ENCODE measurements at places on chromosomes 1 and 21. TPM values are rescaled to one million over a fixed set of nuclear protein-coding genes. Genes with fewer than 3 reads are reported as not detected.
A peak's percentile ranks its signal among the peaks of the same experiment; 100 is the strongest.

DNA sequence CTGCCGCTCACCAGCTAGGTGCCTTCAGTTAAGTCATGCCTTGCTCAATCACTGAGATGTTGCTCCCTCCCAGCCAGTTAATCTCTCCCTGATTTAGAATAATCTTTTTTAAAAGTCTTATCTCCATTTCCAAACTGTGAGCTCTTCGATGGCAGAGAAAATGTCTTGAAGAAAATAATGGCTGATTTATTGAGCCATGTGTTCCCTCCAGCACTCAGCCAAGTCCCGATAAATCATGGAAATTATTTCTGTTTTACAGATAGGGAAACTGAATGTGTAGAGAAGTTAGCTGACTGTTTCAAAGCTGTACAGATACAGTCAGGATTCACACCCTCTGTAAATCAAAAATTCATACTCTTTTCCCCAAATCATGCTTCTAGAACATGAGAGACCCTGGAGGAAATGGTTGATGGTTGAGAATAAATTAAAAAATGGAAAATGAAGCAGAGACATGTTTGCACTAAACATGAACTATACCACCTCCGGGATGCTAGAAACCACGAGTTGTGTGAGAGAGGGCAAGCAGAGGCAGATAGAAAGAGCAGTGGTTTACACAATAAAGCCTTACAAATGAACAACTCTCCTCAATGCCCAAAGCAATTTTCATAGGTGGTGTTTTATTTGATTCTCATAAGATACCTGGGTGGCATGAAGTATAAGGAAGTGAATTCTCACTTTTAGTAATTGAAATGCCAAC, 376.4 kb downstream of the PLPP3 start:
- no peaks in the 10 kb centered on the region for H3K27me3 ChIP-seq
- no peak overlapping the region for H3K27ac ChIP-seq
- no peak for DNase-seq
- no peaks in the 10 kb centered on the region for H3K4me1 ChIP-seq
- H3K36me3 ChIP-seq: peaks cover 1% of the 10 kb centered on the region

DNA sequence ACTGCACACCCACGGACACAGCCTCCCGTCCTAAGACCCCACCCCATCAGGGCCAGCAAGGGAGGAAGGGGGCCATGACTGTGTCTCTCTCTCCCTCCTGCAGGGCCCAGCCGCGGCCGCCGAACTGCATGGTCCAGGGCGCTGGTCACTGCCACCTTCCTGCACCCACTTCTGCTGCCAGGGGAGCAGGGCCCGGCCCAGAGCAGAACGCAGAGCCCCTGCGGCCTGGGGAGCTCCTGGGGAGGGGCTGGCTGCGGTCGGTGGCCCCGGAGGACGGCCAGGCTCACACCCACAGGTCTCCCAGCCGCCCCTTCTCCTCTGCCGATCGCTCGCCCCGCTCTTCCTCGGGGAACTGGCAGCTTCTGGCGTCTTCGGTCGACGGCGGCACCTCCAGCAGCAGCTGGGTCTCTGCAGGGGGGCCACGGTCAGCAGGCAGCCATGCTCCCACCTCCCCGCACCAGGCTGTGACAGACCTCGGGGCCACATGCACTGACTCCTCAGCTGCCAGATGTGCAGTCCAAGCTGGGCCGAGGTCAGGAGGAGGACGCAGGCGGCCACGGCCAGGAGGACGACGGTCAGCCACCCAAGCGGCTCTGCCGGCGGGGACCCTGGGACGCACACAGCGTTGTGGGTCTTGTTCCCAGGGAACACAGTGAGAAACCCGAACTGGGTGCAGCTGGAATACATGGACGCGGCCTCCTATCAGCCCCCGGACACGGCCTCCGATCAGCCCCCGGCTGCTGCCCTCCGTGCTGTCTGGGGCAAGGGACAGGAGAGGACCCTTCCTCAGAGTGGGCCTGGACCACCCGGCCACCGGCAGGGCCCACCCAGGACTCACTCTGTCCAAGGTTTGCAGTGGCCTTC, 2.6 kb downstream of the TNFRSF18 start:
- no peaks in the 10 kb centered on the region for H3K36me3 ChIP-seq
- H3K4me3 ChIP-seq: no peak overlapping the region
- H3K27me3 ChIP-seq: peaks cover 9% of the 10 kb centered on the region
- no peak overlapping the region for H3K27ac ChIP-seq
- H3K4me1 ChIP-seq: peaks cover 2% of the 10 kb centered on the region
- DNase-seq: no peak

GRCh38 chr21:41692185-41692565, 74.7 kb downstream of the RIPK4 start:
- no peak for DNase-seq

Gene OPTC
- not detected for total RNA-seq

Gene KLHDC7A
- 1.6 TPM for total RNA-seq

Gene AMPD1
- not detected for total RNA-seq

DNA sequence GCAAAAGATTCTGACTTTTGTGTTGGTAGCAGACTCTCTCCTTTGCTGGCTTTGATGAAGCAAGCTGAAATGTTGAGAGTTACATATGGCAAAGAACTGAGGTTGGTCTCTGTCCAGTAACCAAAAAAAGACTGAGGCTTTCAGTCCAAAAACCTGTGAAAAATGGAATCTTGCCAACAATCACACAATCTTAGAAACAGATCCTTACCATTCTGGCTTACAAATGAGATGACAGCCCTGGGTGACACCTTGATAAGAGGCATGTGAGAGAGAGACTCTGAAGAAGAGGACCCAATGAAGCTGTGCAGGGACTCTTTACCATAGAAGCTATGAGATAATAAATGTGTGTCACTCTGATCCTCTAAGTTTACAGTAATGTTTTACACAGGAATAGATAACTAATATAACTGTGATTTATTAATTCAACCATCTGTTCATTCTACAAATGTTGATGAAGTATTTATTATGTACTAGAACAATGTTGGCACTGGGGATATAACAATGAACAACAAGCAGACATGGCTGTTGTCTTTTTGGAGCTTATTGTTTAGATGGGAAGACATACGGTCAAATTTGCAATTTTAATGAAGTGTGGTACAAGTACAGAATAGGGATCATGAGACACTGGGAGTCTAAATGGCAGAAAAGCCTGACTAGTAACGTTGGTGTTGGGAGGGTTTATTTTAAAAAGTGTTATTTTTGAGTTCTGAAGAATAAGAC, 251.0 kb downstream of the OLFM3 start:
- H3K4me3 ChIP-seq: no peak overlapping the region
- no peak overlapping the region for H3K27ac ChIP-seq
- no peak for DNase-seq

DNA sequence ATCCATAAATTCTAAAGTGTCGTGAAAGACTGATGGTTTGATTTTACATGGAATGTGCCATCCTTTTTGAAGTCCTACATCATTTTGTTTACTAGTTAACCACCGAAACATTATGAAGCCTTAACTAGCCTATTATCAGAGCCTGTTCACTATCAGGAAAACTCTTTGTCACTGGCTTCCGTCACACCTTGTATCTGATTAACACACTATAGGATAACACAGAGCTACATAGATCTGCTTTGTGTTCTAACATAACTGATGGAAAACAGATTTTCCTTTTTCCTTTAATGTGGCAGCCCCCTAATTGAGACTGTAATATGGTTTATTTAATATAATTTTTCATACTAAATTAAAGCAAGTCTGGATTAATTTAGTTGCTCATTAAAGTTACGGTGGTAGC, 74.5 kb upstream of the SCYL3 start:
- H3K4me1 ChIP-seq: no peaks in the 10 kb centered on the region
- no peaks in the 10 kb centered on the region for H3K36me3 ChIP-seq
- H3K27ac ChIP-seq: no peak overlapping the region
- no peak overlapping the region for H3K4me3 ChIP-seq
- H3K27me3 ChIP-seq: no peaks in the 10 kb centered on the region

- H3K27me3 ChIP-seq: no peaks in the 10 kb centered on the region
- no peaks in the 10 kb centered on the region for H3K4me1 ChIP-seq
- H3K4me3 ChIP-seq: no peak overlapping the region
- H3K36me3 ChIP-seq: peaks cover 5% of the 10 kb centered on the region
- no peak overlapping the region for H3K27ac ChIP-seq
These were observed 129.0 kb downstream of the LYPLAL1 start for GRCh38 chr1:219302697-219303096.

DNA sequence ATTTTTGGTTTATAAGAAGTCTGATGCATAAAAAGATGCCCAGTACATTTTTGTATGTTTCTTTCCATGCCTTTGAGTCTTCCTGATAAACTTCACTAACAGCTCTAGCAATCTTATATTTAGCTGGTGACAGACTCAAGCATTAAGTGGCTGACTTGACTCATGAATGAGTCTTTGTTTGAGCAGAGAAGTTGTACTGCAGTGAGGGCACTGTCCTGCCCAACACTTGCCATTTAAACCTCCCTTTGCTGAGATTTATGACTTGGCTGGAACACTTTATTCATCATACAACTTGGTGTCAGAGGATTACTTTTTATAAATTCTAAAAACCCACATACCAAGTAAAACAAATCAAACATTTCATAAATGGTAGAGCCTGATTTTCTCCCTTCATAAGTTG, 14.6 kb upstream of the CAMSAP2 start:
- H3K4me3 ChIP-seq: no peak overlapping the region
- no peaks in the 10 kb centered on the region for H3K36me3 ChIP-seq
- H3K27ac ChIP-seq: no peak overlapping the region
- H3K27me3 ChIP-seq: peaks cover 4% of the 10 kb centered on the region

DNA sequence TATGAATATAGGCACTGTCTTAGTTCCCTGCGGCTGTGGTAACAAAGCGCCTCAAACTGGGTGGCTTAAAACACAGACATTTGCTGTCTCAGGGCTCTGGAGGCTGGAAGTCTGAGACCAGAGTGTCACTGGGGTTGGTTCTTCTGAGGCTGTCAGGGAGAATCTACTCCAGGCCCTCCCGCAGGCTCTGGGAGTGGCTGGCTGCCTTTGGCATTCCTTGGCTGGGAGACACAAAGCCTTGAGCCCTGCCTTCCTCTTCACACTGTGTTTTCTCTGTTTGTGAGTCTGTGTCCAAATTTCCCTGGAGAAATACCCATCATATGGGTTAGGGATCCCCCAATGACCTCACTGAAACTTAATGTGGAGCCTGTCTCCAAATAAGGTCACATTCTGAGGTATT, 38.5 kb downstream of the B3GALT5 start:
- H3K4me1 ChIP-seq: peaks cover 2% of the 10 kb centered on the region
- peaks cover 3% of the 10 kb centered on the region for H3K36me3 ChIP-seq
- H3K27ac ChIP-seq: no peak overlapping the region
- no peak overlapping the region for H3K4me3 ChIP-seq

Gene C1QB
- not detected for total RNA-seq

- no peak overlapping the region for H3K4me3 ChIP-seq
- DNase-seq: no peak
- H3K36me3 ChIP-seq: no peaks in the 10 kb centered on the region
- H3K27ac ChIP-seq: no peak overlapping the region
- H3K27me3 ChIP-seq: peaks cover 4% of the 10 kb centered on the region
- H3K4me1 ChIP-seq: no peaks in the 10 kb centered on the region
These were observed 98.8 kb downstream of the NOS1AP start for GRCh38 chr1:162168261-162168660.

DNA sequence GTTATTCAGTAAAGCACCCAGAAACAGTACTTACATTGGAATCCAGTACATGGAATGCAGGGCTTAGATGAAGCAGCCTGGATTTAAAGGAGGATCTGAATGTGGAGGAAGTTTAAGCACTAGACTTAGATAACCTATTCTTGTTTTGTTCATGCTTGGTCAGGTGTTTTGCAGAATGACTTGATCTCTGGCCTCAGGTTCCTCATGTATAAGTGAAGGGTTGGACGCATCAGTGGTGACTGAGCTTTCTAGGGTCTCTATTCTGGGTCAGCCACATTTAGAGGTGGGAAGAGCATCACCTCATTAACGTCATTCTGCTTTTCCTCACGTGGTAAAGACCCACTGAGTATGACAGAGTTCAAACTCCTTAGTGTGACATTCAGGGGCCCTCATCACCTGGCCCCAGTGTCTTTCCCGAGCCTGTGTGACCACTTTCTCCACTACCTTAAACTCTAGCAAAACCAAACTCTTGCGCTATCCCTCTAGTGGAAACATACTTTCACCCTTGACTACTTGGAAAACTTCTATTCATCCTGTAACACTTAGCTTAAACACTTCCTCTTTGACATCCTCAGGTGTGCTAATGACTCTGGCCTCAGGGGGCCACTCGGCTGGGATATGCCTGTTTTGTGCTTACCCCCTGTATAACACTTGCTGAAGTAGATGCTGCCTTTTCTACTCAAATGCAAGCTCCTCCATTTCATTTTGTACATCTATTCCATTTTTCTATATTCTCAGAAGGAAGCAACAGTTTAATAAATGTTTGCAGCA, 871 bp upstream of the ERICH3 start:
- H3K27ac ChIP-seq: no peak overlapping the region
- H3K36me3 ChIP-seq: no peaks in the 10 kb centered on the region
- H3K4me3 ChIP-seq: peak overlapping the region; percentile 63
- DNase-seq: no peak

DNA sequence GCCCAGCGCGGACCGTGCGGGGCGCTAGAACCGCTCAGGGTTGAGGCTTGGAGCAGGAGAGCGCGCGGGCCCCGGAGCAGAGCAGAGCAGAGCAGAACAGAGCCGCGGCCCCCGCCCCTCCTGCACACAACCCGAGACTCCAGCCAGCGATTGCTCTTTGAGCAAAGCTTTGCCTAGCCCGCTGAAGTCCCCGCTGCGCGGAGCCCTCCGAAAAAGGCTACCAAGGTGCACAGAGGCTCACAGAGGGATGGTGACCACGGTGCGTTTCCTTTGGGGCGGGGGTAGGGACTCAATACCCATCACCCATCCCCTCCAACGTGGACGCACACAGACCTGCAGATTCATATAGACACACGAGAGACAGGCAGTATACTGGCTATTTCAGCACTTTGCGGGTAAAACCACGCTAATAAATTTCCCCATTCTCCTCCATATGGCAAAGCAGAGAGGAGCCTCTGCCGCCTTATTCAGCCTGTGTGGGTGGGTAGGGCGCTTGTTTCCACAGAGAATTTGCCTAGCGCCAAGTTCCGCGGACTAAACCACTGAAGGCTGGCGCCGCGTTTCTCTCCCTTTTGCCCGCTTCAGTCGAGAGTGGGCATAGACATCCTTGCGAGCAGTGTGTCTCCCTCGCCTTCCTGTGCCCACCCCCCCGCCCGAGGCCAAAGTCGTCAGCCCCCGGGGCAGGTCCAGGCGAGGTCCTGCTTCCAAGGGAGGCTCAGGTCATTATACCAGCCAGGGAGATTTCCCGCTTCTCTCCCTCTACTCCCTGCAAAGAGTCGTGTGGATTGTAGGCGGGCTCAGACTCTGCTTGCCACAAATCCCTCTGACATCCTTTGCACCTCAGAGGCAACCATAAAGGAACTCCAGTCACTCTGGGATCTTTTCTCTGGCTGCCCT, 8.5 kb downstream of the HLX start:
- H3K27ac ChIP-seq: no peak overlapping the region
- no peaks in the 10 kb centered on the region for H3K36me3 ChIP-seq
- peaks cover 11% of the 10 kb centered on the region for H3K4me1 ChIP-seq
- no peak for DNase-seq

DNA sequence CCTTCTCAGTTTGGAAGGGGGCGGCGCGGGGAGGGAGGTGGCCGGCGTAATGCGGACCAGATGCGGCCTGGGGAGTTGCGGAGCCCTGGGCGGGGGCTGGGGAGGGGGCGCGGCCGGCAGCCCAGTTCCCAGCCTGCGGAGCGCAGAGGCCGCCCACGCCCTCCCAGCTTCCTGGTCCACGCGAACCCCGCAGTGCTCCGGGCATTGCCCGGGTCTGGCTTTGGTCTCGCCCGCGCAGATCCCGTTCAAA, 695 bp downstream of the DMBX1 start:
- no peak overlapping the region for H3K27ac ChIP-seq
- peaks cover 9% of the 10 kb centered on the region for H3K4me1 ChIP-seq
- no peak for DNase-seq
- H3K27me3 ChIP-seq: peaks cover 92% of the 10 kb centered on the region
- H3K36me3 ChIP-seq: no peaks in the 10 kb centered on the region
- H3K4me3 ChIP-seq: no peak overlapping the region

Gene GUCA2B
- 1.3 TPM for total RNA-seq

Gene TTC39A
- total RNA-seq: 26.0 TPM

Measured in progenitor cell of endocrine pancreas (in vitro differentiated cells).